GM19239 (cell line): ENCODE measurements at places on chromosomes 3 and 15.

DNA sequence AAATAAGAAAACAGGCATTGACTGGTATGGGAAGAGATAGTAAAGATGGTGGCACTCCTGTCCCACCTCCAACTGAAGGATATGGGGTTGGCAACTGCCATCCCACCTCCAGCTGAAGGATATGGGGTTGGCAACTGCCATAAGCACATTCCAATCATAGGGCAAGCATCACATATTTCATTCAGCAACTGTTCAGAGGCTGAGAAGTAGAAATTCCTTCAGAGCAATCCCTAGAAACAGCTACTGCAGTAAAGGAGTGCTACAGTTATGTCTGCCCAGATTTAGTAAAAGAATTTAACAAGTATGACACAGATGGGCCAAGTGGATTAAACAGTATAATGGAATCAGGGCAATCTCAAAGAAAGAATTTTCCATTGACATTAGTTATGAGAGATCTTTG, 156.8 kb downstream of the IMPG2 start:
- DNase-seq: no peak

- DNase-seq: peak; percentile 36
These were observed 31.8 kb upstream of the MYZAP start for GRCh38 chr15:57559875-57560274.

- no peak for DNase-seq
These were observed 47.6 kb upstream of the PPP4R2 start for GRCh38 chr3:72949016-72949415.

- DNase-seq: peak; percentile 52
These were observed 49.9 kb downstream of the CASR start for GRCh38 chr3:122233101-122233952.

DNA sequence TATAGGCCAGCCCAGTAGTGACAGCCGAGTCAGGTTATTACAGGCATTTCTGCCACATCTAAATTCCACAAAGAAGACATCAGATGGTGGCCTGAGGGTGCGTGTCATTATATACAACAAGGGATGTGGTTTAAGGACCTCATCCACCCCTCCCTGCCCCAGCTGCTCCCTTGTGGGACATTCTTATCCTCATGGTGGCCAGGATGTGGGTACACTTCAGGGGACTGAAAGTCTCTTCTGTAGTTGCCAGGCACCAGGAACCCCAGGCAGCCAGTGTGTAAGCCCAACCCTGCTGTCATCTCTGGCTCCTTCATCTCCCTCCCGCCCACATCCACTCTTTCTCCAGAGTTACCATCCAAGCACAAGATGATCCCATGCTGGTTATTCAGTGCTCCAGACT, 224.9 kb upstream of the TOPAZ1 start:
- no peak for DNase-seq

- DNase-seq: no peak
These were observed 212.7 kb downstream of the PDZRN3 start for GRCh38 chr3:73411993-73412392.

DNA sequence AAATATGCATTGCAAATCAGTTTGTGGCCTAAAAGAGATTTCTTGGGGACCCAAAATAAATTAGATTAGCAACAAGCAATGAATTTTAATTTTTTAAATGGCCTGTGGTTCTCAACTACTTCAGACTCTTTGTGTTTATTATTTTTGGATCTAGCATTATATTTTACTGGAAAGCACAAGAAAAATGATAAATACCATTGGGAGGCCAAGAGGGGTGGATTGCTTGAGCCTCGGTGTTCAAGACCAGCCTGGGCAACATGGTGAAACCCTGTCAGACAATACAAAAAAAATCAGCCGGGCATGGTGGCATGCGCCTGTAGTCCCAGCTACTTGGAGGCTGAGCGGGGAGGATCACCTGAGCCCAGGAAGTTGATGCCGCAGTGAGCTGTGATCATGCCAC, 13.6 kb downstream of the LACTB start:
- DNase-seq: no peak

DNA sequence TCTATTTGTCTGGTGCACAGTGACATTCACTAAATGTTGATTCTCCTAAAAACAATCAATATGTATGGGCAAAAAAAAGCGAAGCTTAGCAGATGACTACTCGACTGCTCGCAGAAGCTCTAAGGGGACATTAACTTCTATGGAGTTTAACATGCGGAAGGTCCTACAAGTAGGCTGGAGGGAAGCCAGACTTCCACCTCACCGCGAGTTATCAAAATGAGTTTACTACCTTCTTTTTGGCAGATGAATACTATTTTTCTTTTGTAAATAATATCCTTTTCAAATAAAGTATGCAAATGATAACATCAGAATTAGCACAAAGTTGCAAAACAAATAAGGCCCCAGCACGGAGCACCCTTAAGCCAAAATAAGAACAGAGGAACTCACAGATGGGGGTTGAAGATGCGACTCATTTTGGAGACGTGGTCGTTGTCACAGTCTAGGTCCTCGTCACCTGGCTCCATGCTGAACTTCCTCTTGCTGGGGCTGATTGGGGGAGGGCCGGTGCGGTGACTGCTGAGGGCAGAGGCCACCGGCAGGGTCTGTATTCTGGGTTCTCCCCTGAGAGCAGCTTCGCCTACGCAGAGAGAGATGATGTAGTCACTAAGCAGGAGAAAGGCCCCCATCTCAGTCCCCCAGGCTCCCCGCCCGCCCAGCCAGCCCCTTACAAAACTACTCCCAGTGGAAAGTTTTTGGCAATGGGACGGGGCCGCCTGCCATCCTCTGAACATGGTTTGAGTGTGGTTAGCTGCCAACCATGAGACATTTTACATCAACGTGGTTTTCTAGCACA, 42.1 kb downstream of the VGLL4 start:
- DNase-seq: peak; percentile 46

DNA sequence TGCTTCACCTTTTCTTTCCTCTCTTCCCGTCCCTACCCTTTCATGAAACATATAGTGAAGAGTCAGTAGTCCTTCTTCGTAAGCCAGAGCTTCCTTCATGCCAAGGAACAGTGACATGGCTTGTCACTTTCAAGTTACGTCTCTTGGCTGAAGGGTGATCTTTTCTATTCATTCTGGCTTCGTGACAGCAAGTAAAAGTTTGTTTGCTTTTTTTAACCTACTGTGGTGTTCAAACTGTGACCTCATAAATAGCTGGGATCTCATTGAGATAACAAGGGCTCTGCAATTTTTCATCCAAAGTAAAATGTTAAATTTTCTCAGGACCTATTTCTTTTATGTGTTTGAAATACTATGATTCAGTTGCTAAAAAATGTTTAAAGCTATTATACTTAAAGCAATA, 10.5 kb downstream of the CDIN1 start:
- no peak for DNase-seq

DNA sequence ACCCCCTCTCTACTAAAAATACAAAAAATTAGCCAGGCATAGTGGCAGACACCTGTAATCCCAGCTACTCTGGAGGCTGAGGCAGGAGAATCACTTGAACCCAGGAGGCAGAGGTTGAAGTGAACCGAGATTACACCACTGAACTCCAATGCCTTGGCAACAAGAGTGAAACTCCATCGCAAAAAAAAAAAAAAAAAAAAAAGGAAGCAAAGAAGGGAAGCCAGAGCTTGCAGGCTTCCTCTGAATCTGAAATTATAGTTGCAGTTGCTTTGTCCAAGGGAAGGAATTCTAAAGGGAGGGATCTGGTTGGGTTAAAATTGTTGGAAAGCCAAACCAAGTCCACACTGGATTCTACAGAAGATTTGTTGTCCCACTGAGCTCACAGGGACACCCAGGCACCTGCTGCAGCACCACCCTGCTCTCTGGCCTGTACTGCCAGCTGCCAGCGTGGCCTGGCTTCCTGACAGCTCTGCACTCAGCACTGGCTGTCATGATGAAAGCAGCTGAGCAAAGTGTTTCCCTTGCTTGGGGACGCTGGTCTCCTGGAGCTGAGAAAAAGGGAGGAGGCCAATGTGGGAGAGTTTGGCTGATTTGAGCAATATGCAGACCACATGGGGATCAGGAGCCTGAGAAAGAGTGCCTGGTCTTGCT, 88.8 kb upstream of the HES1 start:
- DNase-seq: no peak

DNA sequence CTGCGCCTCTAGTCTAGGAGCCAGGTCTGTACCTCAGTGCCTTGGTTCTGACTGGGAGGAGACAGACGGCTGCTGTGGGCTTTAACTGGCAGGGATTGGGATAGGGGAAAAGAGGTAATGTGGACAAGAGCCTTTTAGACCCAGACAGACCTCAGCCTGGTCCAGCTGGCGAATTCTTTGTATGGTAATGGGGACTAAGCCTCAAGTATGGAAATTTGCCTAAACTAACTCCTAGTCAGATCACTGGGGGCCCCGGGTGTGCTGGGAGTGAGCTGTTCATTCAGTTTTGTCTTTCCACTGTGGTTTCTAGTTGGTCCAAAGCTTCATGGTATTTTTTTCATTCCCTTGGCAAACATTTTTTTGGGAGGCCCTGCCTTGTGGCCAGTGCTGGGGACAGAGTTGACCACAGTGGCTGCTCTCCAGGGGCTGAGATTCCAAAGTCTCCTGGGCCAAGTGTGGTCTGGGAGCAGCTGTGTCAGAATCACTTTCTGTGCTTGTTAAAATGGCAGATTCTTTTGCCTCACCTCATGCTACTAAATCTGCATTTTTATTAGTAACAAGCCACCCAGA, 261.4 kb upstream of the C2CD4B start:
- DNase-seq: no peak
